ENCODE measurements at places on chromosomes 3 and 15. TPM values are rescaled to one million over a fixed set of nuclear protein-coding genes. Genes with fewer than 3 reads are reported as not detected.

The CLDN1 gene
- 0.25 TPM for total RNA-seq

The SLC35G2 gene
- total RNA-seq: 1.00 TPM

GRCh38 chr15:84975871-84976351 lies 5.7 kb upstream of the PDE8A start:
- DNase-seq: no peak

DNA sequence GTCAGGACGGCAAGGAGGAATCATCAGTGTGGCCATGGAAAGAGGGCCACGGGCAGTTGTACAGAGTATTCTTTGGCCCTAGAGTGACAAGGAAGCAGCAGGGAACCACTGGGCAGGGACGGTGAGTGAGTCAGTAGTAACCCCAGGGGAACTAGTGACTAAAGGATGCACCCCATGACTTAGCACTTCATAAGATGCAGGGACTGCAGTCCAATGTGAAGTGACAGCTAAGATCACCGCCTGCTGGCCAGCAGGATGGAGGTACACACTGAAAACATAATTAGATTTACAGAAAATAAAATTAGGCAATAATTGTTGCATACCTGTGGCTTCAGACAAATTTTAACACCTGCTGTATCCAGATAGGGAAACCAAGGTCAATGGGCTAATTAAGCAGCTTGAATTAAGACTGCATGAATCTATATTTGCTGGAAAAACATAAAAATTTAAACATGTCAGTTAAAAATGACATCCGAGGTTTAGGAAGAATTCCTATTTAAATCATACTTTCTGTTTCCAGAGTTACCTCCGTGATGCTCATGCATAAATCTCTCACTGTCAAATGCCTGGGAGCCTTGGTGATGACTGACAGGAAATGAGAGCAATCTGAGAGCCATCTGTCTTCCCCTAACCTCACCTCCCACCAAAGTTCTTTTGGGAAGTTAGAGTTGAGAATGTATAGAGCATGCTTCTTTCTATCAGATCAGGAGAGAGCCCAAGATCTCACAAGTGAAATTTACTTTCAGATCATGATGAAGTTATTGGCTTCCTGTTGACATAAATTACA lies 56.5 kb downstream of the DCLK3 start:
- DNase-seq: no peak

DNA sequence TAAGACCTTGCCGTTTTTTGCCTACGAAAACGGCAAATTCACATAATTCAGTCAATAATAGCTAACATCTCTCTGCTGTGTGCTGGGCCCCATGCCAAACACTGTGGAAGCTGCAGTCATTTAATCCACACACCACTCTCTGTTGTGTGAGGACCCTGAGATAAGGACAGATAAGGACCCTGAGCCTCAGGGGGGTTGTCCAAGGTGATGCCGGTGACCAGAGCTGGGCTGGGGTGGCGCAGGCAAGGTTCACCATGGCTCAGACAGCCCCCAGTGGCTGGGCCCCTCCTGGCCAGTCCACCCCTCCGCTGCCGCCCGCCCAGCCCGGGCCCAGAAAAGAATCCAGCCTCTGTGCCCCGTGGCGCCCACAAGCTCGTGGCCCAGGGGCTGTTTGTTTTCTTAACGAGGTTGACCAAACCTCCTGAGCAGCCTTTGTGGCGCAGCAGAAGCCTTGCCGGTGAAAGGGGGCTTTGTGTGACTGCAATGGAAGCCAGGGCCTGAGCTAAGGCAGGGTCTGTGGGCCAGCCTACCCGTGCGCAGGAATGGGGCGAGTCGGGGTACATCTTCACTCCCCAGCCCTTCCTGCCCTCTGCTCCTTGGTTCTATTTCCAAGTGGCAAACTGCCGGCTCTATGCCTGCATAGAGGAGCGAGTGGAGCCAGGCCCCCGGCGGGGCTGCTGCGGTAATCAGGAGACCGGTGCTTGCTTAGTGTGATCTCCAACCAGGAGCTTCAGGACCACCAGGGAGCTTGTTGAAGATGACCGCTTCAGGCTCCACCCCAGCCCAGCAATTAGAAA lies 4.4 kb upstream of the SNX22 start:
- DNase-seq: no peak

GRCh38 chr15:43274136-43274535 lies 7.4 kb upstream of the TGM5 start:
- DNase-seq: peak; percentile 99

GRCh38 chr3:45816544-45816943 lies 20.2 kb upstream of the SLC6A20 start:
- DNase-seq: peak; percentile 92

- no peak for DNase-seq
Observed at GRCh38 chr3:39755100-39755499, 54.3 kb upstream of the MYRIP start.

- no peak for DNase-seq
Observed at GRCh38 chr15:83871808-83872559, 218.1 kb downstream of the ADAMTSL3 start.
